NCI-H187 treated with DMSO at 0.1 percent for 48 hours (cell line): ENCODE measurements at places on chromosomes 2 and 18.

DNA sequence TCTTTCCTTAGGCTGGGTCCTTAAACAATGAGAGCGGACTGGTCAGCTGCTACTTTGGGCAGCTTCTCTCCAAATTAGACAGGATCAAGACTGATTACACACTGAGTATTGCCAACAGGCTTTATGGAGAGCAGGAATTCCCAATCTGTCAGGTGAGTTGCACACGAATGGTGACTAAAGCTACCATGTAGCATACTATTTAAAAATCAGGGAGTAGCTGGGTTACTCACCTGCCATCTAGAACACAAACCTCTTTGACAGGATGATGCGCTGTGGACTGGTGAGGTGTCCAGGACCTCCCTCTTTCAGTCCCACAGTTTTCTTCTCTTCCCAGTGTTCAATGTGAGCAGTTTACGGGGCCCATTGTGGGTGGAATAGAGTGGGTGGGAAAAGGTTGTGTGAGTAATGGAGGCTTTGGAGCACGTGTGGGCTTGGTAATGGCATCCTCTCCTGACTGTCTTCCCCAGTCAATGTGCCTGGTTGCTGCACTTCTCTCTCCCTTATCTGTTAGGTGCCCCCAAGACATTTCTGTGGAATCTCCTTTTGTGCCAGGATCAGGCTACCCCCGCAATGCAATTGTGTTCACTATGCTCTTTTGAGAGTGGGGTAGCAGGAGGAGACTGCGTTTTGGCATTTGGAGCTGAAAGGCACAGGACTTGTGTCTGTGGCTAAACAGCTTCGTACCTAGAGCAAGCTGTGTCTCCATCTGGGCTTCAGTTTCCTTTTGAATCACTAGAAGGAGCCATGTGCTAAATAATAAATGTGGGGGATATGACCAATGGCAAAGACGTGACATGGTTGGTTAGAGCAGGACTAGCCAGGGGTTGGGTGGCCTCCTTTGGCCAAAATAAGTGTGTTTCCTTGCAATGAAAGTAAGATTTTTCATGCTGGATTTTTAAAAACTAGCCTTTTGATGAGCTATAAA is 17.7 kb downstream of the SERPINB12 start:
- DNase-seq, result no peak

GRCh38 chr2:146031158-146031557 is 1511.2 kb upstream of the ZEB2 start:
- no peak for DNase-seq

DNA sequence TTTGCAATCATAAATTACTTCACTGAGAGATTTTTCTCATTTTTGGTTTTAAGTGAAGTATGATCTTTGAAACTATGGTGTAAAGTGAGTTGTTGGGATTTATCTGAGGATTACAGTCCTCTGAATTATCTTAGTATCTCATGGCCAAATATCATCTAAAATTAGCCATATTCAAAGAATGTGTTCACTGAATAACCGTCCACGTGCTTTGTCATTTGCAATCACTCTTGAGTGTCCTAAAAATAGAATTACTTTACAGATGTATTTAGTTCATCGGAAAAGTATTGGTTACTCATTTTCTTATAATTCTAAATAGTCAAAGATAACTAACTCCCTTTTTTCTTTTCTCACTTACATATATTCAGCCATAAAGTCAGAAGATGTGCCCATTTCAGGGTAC is 141.2 kb downstream of the RTN4 start:
- no peak for DNase-seq

DNA sequence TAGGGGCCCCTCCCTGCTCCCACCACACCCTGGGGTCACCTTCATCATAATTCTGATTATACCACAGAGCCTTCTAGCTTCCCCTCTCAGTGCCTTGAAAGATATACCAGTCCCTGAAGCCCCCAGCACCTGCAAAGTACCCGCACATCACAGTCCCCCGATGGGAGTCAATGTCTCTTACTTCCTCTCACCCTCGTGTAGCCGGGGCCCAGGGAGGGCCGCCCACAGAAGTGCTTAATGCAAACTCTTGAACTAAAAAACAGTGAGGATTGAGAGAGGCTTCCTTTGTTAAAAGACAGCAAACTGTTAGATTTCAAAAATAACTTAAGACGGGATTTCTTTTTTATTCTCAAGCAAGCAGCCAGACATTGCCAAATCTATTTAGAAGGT is 76.5 kb downstream of the SFXN5 start:
- DNase-seq, result no peak

DNA sequence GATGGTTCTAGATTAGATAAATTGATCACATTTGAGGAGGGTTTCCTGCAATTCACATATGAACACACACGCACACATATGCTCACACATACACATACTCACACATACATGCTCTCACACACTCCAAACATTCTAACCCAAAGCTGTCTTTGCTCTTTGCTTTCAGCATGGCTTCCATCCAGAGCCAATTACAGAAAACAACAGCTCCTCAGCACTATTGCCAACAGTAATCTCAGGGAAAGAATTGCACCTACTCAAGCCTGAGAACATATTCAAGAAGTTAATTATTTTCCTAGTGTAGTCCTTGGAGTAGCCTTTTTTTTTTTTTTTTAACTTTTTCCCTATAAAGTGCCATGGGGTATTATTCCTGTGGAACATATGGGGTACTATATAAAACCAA is 246.9 kb upstream of the PARD3B start:
- DNase-seq, result no peak

- no peak for DNase-seq
Observed at GRCh38 chr18:33152376-33152775, 288.1 kb downstream of the CCDC178 start.

DNA sequence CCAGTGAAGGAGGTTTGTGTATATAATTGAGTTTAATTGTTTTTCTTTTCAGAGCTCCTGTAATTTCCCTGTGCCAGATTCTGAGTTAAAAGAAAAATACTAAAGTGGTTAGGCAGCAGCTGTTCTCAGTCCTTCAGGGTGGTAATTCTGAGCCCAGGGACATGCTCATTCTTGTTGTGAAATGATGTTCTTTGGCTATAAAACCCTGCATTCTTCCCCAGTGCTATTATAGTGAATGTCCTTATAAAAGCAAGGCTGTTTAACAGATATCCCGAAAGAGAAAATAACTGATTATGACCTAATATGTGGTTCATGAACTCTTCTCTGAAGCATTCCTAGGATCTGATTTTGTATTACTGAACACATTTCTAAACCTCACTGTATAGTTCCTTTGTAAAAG is 34.0 kb downstream of the ADAM23 start:
- no peak for DNase-seq

DNA sequence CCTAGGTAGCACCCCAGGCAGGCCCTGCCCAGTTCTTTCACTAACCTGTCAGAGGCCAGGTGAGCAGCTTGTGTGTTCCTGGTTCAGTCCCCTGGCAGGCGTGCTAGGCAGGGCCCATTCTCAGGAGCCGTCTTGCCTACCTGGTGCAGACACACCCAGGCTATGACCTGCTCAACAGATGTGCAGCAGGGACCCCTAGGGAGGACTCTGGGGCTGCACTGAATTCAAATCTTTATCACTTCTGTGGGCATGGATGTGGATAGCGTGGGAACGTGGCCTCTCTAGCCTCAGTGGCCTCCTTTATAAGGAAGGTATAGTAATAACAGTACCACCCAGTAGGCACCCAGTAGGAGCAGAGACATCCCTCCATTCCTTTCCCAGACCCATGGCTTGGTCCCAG is 48.4 kb downstream of the PLEKHB2 start:
- no peak for DNase-seq

DNA sequence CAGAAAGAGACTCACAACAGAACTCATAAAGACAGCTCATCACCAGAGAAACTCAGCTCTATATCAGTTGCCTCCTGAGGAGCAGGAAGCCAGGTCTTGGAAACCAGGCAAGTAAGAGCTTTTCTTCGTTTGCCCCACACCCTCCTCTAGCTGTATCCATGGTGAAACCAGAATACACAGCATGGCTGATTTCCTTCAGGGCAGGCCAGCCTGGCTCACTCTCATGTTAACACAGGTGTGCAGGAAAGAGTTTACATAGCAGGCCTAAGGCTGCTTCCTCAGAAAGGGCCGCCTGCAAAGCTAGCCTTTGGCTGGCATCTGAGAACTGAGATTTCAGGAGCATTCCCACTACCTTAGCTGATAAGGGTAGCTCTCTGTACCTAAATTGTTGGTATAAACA is 65.7 kb downstream of the KLHL14 start:
- no peak for DNase-seq

GRCh38 chr2:112869258-112869842 is 32.8 kb upstream of the IL1B start:
- DNase-seq, result no peak

DNA sequence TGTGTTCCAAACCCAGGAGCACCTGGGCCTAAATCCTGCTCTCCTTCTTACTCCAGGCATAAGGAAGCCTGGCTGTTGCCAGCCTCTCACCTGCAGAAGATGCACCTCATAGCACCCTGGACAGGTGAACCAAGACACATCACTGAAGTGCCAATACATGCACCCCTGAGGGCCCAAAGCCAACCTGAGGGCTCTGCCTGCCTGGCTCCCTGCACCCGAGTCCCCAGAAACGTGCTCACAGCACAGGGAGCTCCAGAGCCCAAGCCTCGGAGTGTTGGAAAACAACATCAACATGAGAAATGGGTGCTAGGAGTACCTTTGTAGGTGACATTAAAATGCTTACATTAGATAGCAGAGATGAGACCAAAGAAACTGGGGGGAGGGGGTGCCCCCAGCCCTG is 96.3 kb upstream of the RAB6C start:
- no peak for DNase-seq

DNA sequence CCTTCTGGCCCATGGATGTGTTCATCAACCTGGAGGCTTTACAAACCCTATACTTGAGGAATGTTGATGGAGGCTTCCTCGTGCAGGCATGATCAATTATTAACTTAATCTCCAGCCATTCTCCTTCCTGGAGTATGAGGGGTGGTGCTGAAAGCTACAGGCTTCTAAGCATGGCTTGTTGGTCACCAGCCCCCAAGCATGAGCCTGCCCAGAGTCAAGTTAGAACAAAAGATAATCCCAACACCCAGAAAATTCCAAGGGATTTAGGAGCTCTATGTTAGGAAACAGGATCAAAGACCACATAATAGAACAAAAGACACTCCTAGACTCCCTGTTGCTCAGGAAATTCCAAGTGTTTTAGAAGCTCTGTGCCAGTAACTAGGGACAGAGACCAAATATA is 63.1 kb downstream of the FAM171B start:
- DNase-seq, result no peak

- DNase-seq, result no peak
Observed at GRCh38 chr2:158979772-158980171, 11.3 kb downstream of the TANC1 start.

- no peak for DNase-seq
Observed at GRCh38 chr2:62254424-62255266, 58.7 kb downstream of the B3GNT2 start.

DNA sequence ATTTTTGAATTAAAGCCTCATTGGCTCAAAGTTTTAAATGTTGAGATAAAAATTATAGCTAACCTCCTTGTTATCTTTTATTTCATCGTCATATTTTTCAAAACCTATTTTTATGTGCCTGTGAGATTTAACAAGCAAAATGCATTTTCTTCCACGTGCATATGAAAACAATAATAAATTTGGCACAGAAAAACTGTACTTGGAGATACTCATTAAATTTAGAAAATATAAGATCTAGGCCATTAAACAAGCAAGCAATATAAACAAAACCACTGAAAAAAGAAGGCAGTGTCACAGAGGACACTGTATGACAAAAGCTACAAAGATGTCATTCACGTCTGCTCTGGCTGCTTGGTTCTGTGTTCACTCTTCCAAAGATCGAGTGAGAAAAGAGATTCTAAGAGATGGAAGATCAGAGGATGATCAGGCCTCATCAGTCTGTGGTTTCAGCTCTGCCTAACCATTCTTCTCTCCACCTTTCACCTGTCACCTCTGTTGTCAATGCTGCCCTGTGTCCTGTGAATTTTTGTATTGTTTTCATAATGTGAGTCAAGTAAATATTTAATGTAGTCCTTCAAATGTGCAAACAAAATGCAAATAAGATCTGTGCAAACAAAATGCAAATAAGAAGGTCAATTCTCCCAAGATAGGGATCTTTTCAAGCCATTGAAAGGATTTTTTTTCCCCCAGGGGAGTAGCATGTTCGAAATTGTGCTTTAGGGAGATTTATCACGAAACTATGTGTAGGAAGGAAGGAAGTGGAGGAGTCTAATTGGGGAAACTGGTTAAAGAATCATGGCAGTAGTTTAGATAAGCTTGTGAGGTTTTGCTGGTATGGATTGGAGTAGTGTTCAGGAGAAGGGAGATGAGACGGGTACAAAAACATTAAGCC is 138.7 kb upstream of the RBMS1 start:
- DNase-seq, result no peak

GRCh38 chr2:197265924-197266323 is 44.7 kb downstream of the ANKRD44 start:
- no peak for DNase-seq

DNA sequence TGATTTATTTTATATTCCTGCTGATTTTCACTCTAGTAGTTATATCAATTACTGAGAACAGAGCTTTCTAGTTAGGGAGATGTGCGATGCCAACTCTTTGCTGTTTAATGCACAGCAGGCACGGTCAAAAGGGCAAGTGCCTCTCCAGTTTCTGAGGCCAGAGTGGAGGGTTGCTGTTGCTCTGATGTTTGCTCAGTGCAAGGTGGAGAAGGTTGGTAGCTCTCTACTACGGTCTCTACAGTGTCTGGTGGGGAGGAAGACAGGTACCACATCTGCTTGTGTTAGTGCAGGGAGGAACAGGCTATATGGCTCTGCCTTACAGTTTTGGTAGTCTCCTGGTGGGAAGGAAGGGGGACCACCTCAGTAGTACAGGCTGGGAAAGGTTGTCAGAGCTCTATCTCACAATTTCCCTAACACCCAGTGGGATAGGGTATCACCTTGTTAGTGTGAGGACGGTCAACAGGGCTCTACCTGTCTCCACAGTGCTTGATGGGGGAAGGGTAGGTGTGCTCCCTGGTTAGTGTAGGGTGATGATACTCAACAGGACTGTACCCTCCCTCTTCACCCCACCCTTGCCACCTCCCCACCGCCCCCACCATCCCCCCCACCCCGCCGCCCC is 85.9 kb downstream of the FANCL start:
- peak; percentile 40 for DNase-seq

DNA sequence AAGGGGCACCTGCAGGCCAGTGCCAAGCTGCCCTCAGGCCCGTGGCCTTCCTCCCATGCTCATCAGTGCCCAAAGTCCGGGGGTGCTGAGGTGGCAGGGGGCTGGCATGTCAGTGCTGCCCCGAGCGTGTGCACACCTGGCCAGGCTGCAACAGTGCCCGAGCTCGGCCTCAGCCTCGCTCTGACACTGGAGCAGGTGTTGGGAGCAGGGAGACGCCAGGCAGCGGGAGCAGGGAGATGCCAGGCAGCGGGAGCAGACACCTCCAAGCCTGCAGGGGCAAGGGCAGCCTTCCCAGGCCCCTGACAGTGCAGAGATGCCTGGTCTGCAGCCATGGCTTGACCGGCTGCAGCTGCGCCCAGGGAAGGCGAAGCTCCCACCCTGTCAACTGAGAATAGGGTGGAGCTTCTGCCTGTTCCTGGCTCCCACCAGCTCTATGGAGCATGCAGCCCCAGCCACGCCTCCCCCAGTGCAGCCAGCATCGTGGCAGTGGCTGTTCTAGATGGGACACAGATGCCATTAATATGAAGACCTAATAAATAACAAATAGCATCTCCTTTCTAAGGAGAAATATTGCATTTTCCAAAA is 82.4 kb downstream of the DTNB start:
- no peak for DNase-seq
